IMR-90 (cell line): ENCODE measurements at places on chromosomes 1 and 21. TPM values are rescaled to one million over a fixed set of nuclear protein-coding genes. Genes with fewer than 3 reads are reported as not detected.

Gene TMIGD3
- polyA plus RNA-seq = 0.12 TPM in 1 of 2 replicates, not detected in the other

Gene S100A7
- not detected in 2 replicates for polyA plus RNA-seq

Gene FCRL5
- not detected in 2 replicates for polyA plus RNA-seq

Gene BRDT
- not detected in 2 replicates for polyA plus RNA-seq

Gene GALNT2
- polyA plus RNA-seq = 170 and 189 TPM in 2 replicates

Gene EPHB2
- polyA plus RNA-seq = 52.3 and 53.6 TPM in 2 replicates

Gene CXADR
- polyA plus RNA-seq = 0.21 and 0.26 TPM in 2 replicates

Gene CRYBG2
- not detected in 2 replicates for polyA plus RNA-seq

Gene COL9A2
- polyA plus RNA-seq = 1.3 and 1.6 TPM in 2 replicates

Gene CRP
- polyA plus RNA-seq = not detected in 2 replicates

DNA sequence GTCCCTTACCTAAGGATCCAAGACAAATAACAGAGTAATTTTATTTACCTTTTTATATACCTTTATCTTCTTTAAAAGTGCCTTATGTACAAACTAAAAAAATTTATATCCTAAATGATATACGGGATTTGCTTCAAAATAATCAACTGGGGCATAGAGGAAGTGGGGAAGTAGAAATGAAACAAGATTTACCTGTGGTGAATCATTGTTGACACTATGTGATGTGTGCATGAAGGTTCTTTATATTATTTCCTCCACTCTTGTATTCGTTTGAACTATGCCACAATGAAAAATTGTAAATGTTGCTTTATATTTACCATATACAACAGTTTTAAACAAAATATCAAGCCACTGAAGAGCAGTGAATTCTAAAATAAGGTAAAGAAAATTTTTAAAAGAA lies 13.0 kb downstream of the RGS7 start:
- no peak for DNase-seq

DNA sequence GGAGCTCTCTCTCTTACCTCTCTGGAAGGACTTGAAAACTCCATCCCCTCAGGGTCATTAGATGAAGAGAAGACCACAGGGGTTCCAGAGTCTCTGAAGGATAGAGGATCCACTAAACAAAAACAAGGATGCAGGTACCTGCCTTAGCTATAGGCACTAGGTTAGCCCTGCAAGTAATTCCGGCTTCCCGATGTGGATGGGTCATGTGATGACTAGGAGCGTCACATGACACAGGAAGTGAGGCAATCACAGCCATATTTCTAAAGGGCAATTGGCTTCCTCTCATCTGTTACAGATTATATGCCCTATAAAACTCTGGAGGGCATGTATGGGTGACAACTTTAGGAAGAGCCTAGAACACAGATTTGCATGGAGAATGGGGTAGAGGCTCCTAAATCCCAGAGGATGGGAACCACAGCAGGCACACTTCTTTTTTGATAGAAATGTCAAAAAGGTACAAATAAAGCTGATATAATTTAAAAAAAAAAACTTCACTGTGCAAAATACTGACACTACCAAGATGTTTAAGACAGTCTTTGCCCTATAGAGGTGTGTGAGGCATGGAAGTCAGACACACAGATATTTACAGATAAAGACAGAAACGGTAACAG lies 14.1 kb downstream of the ENTREP3 start:
- peak; percentile 83 for DNase-seq

DNA sequence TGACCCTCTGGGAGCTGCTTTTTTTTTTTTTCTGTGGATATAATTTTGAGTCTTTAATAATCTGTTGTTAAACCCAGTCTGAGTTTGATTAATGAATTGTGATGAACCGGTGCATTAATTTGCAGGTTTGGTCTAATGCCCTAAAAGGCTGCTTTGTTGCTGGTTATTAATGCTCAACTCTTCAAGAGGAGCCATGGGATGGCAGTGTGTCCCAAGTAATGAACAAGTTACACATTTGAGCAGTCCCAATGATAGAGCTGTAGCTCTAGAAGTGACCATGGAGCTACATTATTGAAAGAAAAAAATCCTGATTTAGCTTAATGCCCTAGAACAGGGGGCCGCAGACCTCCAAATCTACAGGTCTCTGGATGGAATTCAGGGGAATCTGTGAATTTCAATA lies 53.1 kb downstream of the RWDD3 start:
- DNase-seq = no peak

GRCh38 chr1:46689897-46690296 lies 18.2 kb downstream of the TEX38 start:
- DNase-seq = no peak

DNA sequence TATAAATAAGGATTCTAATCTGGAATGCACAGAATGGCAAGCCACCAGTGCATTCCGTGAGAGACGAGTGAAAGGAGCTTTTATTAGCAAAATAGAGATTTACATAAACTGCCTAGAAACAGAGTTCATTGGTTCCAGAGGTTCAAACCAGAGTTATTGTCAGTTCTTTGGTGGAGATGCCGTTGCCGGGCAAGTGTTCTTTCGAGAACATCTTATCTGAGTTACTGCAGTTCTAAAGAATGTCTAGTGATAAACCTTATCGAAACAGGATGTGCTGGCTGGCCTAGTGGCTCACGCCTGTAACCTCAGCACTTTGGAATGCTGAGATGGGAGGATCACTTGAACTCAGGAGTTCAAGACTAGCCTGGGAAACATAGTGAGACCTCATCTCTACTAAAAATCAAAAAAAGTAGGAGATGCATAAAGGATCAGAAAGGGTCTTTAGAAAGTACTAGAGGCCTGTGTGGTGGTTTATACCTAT lies 19.9 kb upstream of the EVI5 start:
- DNase-seq = peak; percentile 99

DNA sequence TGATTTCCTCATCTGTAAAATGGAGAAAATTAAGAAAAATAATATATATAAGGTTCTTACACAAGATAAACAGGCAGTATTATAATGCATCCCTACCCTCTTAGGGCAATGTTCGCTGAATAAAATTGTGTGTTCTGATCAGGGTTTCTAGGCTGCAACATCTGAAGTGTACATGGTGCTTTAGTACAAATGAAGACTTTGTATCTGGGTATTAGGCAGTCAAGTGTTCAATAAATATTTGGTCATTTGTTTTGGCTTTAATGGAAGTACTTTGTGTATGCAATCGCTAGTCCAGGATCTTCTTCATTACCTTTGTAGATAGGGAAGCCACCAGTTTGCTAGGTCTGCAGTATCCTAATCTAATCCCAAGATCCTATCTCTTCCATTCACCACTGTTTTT lies 28.1 kb downstream of the DNASE2B start:
- DNase-seq = no peak

- no peak for DNase-seq
These were observed 220.6 kb upstream of the PLD5 start for GRCh38 chr1:242745079-242745478.

DNA sequence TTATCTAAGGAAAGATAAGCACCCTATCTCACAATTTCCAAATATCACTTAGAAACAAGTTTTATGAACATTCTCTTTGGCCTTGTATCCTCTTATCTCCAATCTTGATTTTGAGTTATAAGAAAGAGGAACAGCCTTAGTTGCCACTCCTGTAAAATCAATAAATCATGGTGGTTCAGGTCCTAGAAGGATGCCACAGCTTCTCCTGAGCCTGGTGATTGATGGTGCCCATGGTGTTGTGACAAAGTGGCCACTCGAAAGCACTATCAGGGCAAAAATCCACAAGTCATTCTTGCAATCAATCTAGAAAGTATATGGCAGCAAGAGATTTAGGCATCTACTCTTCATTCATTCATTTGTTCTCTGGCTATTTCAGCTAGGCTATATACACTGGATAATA lies 27.8 kb downstream of the GBP6 start:
- no peak for DNase-seq

GRCh38 chr1:246197076-246197475 lies 310.0 kb downstream of the SMYD3 start:
- no peak for DNase-seq

- peak; percentile 87 for DNase-seq
These were observed 113.1 kb upstream of the IRF2BP2 start for GRCh38 chr1:234722904-234723720.

DNA sequence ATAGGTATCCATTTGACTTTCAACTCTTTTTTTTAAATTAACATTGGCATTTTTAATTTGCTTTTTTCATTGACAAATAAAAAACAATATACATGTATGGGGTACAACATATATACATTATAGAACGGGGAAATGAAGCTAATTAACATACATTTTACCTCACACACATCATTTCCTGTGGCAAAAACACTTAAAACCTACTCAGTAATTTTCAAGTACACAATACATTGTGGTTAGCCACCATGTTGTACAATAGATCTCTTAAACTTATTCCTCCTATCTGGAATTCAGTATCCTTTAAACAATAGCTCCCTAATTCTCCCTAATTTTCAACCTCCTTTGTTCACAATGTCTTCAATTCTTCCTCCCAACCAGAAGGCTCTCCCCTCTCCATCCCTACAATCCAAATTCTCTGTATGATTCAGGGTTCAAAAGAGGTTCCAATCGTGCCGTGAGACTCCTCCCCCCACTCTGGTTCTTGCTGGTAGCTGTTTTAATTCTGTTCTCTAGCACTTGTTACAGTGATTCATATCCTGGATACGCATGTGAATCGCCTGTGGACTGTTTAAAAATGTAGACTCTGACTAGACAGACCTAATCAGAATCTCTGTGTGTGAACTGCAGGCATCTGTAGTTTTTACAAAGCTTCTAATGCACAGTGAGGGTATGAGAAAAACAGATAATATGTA lies 87.6 kb upstream of the DUSP10 start:
- peak; percentile 97 for DNase-seq

GRCh38 chr21:34843562-34843961 lies 174.8 kb downstream of the CLIC6 start:
- peak; percentile 49 for DNase-seq

DNA sequence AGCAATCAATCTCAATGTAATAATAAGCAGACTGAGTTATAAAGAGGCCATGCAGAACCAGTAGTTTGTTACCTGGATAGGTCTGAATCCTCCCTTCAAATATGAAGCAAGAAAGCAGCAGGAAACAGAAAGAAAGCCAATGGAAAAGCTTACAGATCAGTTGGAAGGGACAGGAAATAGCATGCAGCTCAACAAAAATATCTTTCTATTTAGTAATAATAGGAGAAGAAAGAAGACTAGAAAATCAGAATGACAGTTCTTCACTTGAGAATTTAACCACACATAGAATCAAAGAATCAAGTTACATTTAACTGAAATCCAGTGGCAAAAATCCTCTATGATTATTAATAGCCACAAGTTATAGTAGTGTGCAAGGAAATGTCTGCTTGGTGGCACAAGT lies 194.4 kb downstream of the EIF4G3 start:
- peak; percentile 26 for DNase-seq

GRCh38 chr1:40944841-40945430 lies 34.6 kb upstream of the CTPS1 start:
- DNase-seq = peak; percentile 43

- no peak for DNase-seq
These were observed 10.4 kb upstream of the VSIG8 start for GRCh38 chr1:159872891-159873290.

DNA sequence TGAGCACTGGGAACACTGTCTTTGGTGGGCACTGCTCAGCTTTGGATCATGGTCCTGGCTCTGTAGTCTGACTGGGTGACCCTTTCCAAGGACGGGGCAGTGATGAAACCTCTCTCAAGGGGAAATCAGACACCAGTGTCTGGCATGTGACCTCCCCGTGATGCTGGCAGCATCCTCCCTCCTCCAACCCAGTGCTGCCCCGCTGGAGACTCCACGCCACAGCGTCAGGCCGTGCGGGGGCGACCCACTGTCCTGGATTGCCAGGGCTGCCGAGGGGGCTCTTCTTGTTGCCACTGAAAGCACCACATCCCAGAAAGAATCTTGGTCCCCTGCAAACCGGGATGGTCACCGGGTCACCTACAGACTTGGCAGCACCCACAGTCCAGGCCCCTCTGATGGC lies 146.4 kb upstream of the ARHGEF16 start:
- no peak for DNase-seq

- DNase-seq = no peak
These were observed 30.2 kb downstream of the LDLRAP1 start for GRCh38 chr1:25573591-25573930.

DNA sequence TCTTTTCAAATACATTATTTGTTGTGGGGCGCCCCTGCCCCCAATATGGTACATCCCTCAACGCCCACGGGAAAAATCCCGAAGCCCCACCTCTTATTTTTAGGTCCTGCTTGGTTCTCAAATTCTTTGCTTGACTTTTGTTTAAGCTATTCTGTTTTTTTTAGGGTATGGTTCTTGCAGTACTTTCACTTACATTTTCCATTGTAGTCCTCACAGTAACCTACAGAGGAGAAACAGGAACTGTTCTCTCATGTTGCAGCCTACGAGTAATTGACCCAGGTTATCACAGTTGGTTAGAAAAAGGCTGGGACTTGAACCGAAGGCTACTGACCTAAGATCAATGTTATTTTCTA lies 697 bp upstream of the C21orf91 start:
- DNase-seq = peak; percentile 72

- DNase-seq = peak; percentile 7
These were observed 49.2 kb downstream of the FH start for GRCh38 chr1:241470361-241470760.

DNA sequence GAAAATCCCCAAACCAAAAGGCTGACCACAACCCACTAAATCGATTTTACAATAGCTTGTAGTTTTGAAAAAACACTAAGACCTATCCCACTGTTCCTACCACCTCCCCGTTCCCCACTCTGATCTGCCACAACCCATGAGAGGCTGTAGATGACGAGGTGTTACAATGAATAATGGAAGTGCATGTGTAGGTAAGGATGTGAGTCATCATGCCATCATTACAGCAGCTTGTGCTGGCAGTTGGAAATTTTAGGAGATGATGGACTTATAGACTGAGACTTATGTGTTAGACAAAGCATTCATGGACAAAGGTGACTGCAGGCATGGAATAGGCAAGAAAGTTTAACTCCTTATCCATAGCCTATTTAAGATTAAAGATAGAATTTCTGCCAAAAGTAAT lies 184.7 kb upstream of the CACYBP start:
- DNase-seq = peak; percentile 74

- no peak for DNase-seq
These were observed 30.3 kb upstream of the KCNQ4 start for GRCh38 chr1:40753142-40753882.

DNA sequence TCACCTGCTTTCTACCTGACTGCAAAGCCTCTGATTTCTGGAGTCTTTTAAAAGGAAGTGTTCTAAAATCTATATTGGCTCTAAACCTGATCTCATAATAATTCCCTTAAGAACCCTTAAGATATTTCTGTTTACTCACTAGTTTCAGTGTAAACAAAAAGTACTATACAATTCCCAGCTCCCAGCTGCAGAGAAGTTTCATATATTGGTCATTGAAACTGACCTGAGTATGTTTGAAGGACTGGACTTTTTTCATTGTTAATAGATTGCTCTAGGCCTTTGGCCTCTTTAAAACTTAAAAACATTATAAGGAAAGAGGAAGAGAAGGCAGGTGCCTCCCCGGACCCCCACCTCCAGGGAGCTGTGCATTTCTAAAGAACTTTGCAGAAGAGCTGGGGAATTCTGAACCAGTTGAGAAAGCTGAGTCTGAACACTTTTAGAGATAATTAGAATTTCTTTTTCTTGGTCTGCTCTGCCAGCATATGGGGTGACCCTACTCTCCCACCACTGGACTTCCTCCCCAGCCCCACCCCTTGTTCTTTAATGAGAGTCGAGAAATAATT lies 23.7 kb downstream of the CLIC6 start:
- no peak for DNase-seq

GRCh38 chr1:184824691-184825323 lies 70.1 kb upstream of the EDEM3 start:
- no peak for DNase-seq
